Stimulated activated CD4-positive, alpha-beta T cell treated with anti-CD3 and anti-CD28 coated beads, TNF-alpha, amount 100 ng/mL, for 24 hours (primary cell): ENCODE measurements at places on chromosomes 1 and 21.

DNA sequence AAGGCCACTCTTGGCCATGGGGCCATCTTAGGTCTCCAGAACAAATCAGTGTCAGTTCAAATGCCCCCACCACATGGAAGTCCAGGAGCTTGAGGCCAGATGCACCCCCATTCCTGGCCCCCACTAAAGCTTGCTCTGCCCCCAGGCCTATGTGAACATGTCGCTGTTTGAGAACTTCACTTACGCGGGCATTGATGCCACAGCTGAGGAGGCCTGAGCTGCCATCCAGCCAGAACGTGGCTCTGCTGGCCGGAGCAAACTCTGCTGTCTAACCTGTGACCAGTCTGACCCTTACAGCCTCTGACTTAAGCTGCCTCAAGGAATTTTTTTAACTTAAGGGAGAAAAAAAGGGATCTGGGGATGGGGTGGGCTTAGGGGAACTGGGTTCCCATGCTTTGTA, 15.1 kb upstream of the MPL start:
- DNase-seq = no peak

DNA sequence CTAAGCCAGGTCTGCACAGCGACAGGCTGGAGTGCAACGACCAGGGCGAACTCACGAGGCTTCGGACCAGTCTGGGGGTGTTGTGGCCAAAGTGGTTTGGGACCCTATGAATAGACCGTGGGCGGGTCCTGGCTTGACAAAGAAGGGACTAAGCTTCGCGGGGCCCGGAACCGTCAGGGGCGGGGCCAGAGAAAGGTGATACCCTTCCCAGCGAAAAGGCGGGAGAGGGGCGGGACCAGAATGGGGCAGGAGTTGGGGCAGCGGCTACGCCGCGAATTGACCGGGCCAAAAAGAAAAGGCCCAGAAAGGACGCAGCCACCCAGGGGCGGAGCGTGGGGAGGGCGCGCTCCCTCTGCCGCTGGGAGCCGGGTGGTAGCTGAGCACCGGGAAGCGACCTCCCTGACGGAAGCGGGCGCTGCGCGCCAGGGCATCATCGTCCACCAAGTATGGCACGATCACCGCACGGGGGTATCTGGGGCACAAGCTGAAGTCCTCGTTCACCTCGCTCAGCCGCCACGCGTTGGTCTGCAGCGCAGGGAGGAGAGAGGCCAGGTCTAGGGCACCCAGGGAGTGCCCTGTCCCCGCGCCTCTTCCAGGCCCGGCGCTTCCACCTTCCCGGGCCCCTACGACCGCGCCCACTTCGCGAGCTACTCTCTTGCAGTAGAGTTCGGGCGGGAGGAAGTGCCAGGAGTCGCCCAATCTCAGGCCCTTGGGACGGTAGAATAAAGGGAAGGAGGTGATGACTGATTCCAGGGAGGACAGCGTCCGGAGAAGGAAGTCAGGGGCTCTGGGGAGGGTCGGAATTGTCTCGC, 6.7 kb upstream of the FAM167B start:
- no peak for DNase-seq

DNA sequence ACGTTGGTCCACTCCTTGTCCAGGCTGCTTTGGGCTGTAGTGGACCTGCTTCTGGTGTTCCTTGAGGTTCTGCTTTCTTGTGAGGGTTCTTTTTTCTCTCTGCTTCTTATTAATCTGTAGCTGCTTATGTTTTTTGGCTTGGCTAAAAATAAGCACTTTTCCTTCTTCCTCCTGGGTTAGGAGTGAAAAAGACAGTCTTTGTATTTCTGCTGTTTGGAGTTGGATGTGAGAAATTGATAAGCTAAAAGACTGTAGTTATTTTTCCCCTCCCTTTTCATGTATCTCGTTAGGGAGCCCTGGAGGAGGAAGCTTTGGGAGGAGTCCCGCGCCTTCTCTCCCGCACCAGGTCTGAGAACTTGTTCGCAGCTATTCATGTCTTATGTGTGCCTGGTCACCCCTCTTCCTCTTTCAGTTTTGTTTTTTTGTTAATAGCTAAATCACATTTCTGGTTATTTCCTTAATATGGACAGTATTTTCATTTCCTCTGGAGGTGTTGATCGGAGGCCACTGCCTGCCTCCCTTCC, 79.0 kb downstream of the GALNT2 start:
- no peak for DNase-seq

DNA sequence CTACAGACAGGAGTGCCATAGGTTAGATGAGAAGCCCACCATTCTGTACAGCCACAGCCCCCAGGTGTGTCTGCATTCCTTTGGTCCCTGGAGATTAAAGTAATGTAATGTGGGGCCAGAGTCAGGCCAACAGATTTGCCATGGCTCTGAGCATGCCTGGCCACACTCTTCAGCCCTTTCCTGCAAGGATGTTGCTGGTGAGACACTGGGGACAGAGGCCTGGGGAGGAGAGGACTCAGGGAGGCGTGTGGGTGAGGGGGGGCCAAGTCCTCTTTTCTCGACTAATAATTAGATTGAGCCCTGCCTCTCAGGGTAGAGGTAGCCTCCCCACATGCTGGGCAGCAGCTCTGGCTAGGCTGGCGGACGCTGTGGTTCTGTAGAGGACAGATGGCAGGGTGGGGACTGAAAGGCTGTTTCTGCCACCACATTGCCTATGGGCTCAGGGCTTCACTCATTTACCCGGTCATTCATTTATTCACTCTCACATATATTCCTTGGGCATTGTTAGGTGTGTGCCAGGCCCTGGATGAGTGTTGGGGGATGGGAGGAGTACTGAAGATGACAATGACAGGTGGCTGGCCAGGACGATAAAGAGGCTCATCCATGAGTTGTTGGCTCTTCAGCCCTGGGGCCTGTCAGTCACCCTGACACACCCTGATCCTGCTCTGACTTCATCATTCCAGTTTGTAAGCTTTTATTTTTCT, 7.1 kb upstream of the PRCC start:
- no peak for DNase-seq

DNA sequence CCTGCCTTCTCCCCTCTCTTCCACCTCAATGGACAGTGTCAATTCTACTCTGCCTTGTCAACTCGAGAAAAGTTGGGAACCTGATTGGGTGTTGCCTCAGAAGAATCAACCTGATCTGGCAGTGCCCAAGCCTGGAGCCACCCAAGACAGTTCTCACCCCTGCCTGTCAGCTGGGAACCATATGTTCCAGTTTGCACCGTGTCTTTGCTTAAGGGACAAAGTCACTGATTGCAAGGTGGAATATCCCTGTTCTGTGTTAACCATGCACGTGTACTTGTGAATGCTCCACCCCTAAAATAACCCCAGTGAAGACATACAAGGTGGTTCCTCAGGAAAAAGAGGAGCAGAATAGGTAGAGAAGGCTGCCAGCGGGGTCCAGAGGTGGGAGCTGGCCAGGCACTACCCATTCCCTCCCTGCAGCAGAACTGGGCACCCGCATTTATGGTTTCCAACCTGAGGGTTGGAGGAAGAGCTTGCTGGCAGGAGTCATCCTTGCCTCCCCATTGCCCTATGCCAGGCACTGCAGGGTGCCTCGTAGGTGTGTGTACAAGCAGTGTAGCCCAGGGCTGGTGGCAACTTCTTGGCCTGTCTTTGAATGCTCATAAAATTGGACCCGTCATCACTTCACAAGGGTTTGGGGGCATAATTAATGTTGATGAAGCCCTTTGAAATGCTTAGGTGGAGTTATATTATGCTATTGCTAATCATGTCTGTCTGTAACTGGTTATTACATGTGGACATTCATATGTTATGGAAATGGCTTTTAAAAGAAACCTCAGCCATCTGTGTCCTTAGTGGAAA, 11.3 kb downstream of the NIPAL3 start:
- no peak for DNase-seq

DNA sequence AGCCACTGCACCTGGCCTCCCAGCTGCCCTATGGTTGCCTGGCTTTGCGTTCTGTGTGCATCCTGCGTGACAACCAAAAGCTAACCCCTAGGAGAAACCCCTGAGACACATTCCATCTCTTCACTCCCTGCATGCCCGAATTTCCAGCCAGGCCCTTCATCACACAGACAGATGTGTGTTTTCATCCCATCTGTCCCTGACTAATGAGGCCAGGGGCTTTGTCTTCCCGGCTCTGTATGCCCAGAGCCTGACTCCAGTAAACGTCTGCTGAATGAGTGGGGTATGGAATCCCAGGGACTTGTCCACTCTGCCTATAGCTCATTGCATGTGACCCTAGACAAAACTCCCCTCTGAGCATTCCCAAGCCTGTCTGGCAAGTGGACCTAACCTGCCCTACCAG, 9.6 kb downstream of the ESPN start:
- no peak for DNase-seq

DNA sequence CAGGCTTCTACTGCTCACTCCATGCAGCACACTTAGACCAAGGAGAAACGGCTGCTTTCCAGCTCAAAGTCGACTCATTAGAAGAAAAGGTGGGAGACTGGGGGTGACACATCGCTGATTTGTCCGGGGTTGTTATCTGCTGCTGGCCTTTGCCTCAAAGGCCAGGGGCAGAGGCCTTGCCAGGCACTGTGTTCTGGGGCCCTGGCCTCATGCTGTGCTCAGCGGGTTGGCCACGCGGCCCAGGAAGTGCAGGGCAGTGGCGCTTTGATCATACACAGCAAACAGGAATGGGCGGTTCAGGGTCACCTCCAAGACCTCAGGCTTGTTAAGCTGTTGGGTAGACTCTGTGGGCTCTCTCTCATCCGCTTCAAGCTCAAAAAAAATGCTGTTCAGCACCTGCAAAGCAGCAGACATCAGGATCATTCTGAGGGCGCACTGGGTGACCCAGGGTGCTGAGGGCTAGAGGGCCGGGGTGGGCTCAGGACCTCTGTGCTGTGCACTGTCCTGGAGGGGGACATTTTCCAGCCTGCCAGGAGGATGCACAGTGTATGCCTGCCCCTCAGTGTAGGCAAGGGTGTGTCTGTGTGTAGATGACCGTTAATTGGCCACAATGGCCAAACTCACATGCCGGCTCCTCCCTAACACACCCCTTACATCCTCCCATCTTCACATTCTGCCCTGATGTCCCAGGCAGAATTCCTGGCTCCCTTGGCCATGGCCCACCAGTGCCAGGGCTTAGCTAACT, 10.8 kb downstream of the AGT start:
- no peak for DNase-seq

- DNase-seq = no peak
These were observed 34.3 kb upstream of the SIM2 start for GRCh38 chr21:36664662-36664990.

DNA sequence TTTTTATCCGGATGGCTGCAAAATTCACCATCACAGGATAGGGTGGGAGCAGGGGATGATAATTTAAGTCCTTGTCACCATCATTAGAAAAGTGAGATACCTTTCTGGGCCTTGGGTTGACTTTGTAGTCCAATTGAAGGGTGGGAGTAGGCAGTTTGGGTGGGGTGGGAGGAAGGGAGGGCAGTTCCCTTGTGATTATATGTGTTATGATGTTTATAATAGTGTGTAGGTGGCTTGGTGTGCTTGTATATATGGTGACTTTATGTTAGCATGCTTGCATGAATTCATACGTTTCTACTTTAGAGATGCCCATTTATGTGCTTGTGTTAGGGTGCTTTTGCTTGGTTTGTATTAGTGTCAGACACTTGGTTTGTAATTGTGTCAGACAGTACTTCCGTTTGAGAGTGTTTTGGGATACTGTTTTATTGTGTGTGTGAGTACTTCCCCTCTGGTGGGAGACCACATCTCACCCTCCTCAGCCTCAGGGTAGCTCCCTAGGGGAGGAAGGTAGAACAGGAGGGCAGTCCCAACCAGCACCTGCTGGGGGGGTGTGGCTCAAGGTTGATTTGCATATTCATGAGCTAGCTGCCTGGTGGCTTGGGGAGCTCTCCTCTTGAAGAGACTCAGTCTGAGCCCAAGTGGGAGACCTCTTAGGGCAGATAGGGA, 6.3 kb upstream of the POU3F1 start:
- DNase-seq = no peak

GRCh38 chr1:36769886-36770830, 264.2 kb downstream of the GRIK3 start:
- no peak for DNase-seq

- DNase-seq = no peak
These were observed 206.7 kb downstream of the SETD4 start for GRCh38 chr21:35853321-35854239.

DNA sequence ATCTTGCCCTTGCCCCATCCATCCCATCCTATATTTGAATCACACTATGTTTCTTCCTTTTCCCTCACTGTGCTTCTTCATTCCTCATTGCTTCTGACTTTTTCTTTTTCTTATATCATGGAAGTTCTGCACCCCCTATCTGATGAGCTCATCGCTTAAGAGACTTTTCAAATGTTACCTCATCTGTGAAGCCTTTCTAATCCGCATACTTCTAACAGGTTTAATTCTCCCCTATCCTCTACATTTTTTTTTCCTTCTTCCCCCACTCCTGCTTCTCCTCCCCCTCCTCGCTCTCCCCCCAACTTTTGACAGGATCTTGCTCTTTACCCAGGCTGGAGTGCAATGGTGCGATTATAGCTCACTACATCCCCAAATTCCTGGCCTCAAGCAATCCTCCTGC, 39.5 kb downstream of the OSBPL9 start:
- DNase-seq = no peak

GRCh38 chr1:215405211-215405610, 161.9 kb upstream of the KCTD3 start:
- DNase-seq = no peak

DNA sequence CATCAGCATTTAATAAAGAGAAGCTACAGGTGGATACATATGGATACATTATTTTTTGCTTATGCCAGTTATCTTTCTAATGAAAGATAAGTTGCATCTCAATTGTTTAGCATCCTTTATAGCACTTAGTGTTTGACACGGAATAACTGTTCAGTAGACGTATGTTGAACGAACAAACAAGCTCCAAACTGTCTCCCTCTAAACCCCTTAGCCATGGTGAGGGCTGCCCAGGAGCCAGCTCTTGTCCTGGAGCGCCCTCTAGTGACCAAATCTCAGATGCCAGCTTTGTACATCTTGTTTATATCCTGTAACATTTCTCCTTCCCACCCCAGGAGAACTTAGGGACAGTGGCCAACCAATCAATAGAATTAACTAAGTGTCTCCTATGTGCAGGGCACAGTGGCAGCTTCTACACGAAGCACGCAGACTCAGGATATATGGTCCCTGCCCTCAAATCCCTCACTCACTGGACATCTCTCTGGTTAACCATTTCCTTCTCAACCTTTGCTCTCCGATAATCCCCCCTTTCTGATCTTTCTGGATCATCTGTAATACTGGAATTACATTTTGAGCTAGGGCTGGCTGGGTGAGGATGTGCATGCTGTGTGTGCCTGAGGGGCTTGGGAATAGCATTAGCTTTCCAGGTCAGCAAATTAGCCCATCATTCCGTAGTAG, 22.9 kb downstream of the KCNA10 start:
- peak; percentile 78 for DNase-seq

GRCh38 chr1:38466487-38466886, 393.1 kb downstream of the RRAGC start:
- DNase-seq = no peak

GRCh38 chr1:239126884-239127283, 259.5 kb upstream of the CHRM3 start:
- no peak for DNase-seq

- no peak for DNase-seq
These were observed 1.1 kb upstream of the CYB561D1 start for GRCh38 chr1:109492779-109493178.

DNA sequence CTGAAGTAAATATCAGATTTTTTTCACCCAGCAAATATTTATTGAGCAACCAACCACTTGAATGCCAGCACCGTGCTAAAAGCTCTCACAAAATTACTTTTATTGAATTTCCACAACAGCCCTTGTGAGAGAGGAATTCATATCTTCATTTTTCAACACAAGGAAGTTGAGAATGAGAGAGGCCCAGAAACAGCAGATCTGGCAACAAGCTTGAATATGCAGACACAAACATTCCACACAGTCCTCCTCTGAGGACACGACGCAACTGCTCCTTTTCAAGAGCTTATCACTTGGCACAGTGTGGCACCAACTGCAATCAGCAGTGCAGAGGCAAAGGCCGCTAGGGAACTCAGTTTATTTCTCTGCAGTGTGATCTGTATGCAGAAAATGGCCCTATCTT, 32.2 kb upstream of the IFNAR2 start:
- DNase-seq = no peak
